ENCODE measurements at places on chromosomes 3 and 15.
A peak's percentile ranks its signal among the peaks of the same experiment; 100 is the strongest.

DNA sequence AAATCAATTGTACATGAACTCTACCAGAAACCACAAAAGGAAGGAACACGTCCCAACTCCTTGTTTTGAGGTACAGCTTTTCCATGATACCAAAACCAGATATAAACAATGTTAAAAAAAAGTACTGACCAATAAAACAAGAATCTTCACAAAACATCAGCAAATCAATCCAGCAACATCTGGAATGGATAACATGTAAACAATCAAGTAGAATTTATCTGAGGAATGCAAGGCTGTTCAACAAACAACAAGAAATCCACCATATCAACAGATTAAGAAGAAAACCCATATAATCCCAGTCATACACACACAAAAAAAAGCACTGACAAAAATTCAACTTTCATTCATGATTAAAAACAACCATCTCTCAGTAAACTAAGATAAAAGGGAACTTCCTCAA, 26.7 kb downstream of the TJP1 start:
- DNase-seq, result no peak
- no peaks in the 10 kb centered on the region for H3K4me1 ChIP-seq
- no peaks in the 10 kb centered on the region for H3K36me3 ChIP-seq
- H3K4me3 ChIP-seq, result no peak overlapping the region
- H3K27ac ChIP-seq, result no peak overlapping the region

GRCh38 chr15:43771816-43772215, 5.0 kb downstream of the ELL3 start:
- DNase-seq, result no peak
- H3K36me3 ChIP-seq, result peaks cover 89% of the 10 kb centered on the region
- H3K4me1 ChIP-seq, result peaks cover 11% of the 10 kb centered on the region

- DNase-seq, result peak; percentile 64
- H3K36me3 ChIP-seq, result no peaks in the 10 kb centered on the region
- H3K27me3 ChIP-seq, result peaks cover 71% of the 10 kb centered on the region
- no peak overlapping the region for H3K27ac ChIP-seq
- H3K4me3 ChIP-seq, result no peak overlapping the region
These were observed 296.3 kb downstream of the UACA start for GRCh38 chr15:70466895-70467529.

GRCh38 chr3:99641982-99642381, 3.6 kb downstream of the COL8A1 start:
- no peak overlapping the region for H3K4me3 ChIP-seq
- peaks cover 50% of the 10 kb centered on the region for H3K27me3 ChIP-seq
- peaks cover 16% of the 10 kb centered on the region for H3K4me1 ChIP-seq
- no peaks in the 10 kb centered on the region for H3K36me3 ChIP-seq
- H3K27ac ChIP-seq, result no peak overlapping the region
- DNase-seq, result no peak

- H3K4me1 ChIP-seq, result peaks cover 25% of the 10 kb centered on the region
- H3K27ac ChIP-seq, result no peak overlapping the region
- H3K36me3 ChIP-seq, result peaks cover 58% of the 10 kb centered on the region
These were observed 5.7 kb upstream of the RPLP1 start for GRCh38 chr15:69446953-69447352.

DNA sequence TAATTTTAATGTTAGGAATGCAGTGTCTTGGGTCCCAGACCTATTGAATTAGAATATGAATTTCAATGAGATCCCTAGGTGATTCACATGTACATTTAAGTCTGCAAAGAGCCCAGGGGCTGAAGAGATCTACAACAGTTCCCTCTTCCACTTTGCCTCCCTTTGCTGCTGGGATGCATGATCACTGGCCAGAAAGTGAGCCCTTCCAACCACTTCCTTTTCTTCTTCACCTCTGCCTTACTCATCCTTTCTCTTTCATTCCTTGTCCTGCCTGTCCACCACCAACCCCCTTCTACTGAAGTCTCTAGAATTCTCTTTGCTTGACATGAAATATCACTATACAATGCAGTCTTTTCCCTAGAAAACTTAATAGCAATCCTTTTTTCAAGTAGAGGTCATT, 222.4 kb upstream of the LRIG1 start:
- H3K27ac ChIP-seq, result no peak overlapping the region
- DNase-seq, result no peak

GRCh38 chr15:34853001-34853758, 57.8 kb upstream of the ACTC1 start:
- H3K36me3 ChIP-seq, result peaks cover 56% of the 10 kb centered on the region
- peaks cover 11% of the 10 kb centered on the region for H3K4me1 ChIP-seq
- no peak overlapping the region for H3K4me3 ChIP-seq
- DNase-seq, result no peak

DNA sequence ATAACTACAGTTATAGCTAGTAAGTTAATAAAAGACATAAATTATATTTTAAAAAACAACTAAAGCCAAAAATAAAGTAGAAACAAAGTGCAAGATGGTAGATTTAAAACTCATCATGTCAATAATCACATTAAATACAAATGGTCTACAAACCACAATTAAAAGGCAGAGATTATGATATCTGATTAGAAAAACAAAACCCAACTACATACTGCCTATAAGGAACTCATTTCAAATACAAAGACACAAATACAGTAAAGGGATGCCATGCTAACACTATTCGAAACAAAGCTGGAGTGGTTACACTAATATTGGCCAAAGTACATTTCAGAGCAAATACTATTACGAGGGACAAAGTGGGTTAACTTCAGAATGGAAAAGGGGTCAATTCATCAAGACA, 426.5 kb downstream of the SHQ1 start:
- no peak overlapping the region for H3K4me3 ChIP-seq
- peaks cover 69% of the 10 kb centered on the region for H3K36me3 ChIP-seq
- H3K27ac ChIP-seq, result no peak overlapping the region
- peaks cover 91% of the 10 kb centered on the region for H3K4me1 ChIP-seq
- no peaks in the 10 kb centered on the region for H3K27me3 ChIP-seq

DNA sequence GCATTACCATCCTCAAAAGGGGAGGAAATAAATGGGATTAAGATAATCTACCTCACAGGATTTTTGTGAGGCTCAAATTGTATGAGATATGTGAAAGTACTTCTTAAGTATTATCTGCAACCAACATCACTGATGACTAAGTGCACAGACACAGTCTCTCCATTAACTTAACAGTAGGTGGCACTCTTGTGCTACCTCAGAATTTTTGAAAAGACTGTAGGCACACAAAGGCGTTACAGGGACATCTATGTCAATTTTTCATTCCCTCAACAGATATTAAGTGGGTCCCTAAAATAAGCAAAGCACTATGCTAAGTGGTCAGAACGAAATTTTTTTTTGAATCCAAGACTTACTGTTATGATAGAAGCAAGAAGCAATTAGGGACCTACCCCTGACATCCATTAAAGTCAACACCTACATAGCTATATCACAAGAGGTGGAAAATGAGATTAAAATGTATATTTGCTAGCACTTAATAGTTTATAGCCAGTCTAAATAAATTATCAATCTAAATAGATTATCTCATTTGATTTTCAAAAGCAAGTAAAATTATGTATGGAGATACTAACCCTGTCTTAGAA, 52.9 kb downstream of the RYK start:
- H3K27me3 ChIP-seq, result no peaks in the 10 kb centered on the region
- H3K36me3 ChIP-seq, result peaks cover 88% of the 10 kb centered on the region
- H3K4me1 ChIP-seq, result peaks cover 18% of the 10 kb centered on the region
- no peak overlapping the region for H3K27ac ChIP-seq

GRCh38 chr3:197183582-197183981, 114.8 kb downstream of the DLG1 start:
- no peaks in the 10 kb centered on the region for H3K27me3 ChIP-seq
- no peak for DNase-seq
- no peak overlapping the region for H3K27ac ChIP-seq
- H3K4me1 ChIP-seq, result peaks cover 2% of the 10 kb centered on the region

DNA sequence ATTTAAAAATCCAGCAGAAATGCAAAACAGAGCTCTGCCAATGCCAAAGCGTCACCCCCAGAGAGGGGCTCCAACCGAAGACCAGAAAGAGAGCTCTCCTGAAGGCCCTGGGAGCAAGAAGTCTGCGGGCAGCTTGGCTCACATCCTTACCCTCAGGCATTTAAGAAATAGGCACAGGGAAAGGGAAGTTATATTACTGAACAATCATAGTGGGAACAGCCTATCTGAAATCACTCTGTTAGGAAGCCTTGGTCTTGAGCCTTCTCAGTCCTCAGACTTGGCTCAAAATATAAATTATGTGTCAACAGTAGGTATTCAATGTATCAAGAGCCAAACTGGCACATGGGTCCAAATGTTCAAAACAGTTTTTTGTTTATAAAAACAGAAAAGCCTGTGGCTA, 10.3 kb upstream of the PPARG start:
- H3K27ac ChIP-seq, result no peak overlapping the region
- H3K4me3 ChIP-seq, result no peak overlapping the region
- H3K4me1 ChIP-seq, result no peaks in the 10 kb centered on the region
- peaks cover 35% of the 10 kb centered on the region for H3K27me3 ChIP-seq
- no peak for DNase-seq
- no peaks in the 10 kb centered on the region for H3K36me3 ChIP-seq

DNA sequence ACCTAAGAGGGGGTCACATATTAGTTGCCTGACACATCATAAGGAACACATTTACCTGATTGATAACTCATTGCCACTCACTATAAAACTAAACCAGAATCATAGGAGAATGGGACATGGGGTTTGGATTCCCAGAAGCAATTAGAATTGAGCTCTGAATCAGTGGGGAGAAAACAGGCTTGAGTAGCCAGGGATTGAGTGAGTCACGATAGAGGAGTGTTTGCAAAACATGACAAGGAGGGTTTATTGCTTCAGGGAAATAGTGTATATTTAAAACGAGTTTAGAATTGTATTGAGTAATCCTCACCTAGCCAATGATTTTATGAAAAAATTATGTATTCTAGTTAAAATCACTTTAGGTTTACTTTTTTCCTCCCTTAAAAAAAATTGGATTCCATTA, 101.1 kb upstream of the THRB start:
- no peaks in the 10 kb centered on the region for H3K4me1 ChIP-seq
- H3K27me3 ChIP-seq, result no peaks in the 10 kb centered on the region
- DNase-seq, result no peak
- H3K36me3 ChIP-seq, result no peaks in the 10 kb centered on the region

DNA sequence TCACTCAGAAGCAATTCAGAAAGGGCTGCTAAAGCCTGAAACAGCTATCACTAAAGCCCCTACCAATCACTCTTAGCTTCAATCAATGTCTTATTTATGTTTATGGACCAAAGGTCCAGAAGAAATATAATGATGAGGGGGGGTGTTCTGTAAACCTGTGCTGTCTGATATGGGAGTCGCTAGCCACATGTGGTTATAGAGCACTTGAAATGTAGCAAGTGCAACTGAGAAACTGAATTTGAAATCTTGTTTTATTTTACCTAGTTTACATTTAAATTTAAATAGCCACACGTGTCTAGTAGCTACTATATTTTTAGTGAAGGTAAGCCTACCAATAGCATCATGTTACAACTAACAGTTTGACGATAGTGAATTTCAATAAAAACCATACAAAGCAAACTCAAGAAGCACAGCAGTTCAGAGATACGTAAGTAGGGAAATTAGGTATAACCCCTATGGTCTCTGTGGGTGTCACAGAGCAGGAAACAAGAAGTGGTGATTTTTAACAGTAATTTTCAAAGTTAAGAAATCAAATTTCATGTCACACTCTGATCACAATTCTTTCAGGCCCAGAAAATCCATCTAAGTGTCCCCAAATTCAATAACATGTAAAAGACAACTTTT, 3.6 kb downstream of the POU1F1 start:
- peaks cover 33% of the 10 kb centered on the region for H3K4me1 ChIP-seq
- H3K36me3 ChIP-seq, result no peaks in the 10 kb centered on the region
- H3K27me3 ChIP-seq, result peaks cover 5% of the 10 kb centered on the region
- no peak overlapping the region for H3K4me3 ChIP-seq
- DNase-seq, result no peak

- no peaks in the 10 kb centered on the region for H3K27me3 ChIP-seq
- H3K36me3 ChIP-seq, result no peaks in the 10 kb centered on the region
- DNase-seq, result no peak
- peak overlapping the region; percentile 35 for H3K27ac ChIP-seq
- peaks cover 43% of the 10 kb centered on the region for H3K4me1 ChIP-seq
- no peak overlapping the region for H3K4me3 ChIP-seq
These were observed 291.7 kb downstream of the SUCLG2 start for GRCh38 chr3:67362686-67363085.

DNA sequence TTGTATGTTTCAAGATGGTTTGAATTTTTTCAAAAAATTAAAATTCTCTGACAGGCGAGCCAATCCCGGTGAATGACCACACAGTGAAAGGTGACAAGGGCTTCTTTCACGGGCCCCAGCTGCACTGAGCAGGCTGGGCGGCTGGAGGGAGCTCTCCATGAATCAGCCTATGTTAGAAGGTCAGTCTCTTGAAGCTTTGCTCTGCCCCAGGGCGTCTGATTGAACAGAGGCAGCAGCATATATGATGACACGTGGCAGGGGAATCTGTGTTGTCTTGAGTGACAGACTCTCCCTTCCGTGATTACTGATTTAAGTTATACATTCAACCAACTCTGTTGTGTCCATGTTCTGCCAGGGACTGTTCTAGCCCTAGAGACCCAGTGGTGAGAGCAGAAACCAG, 51.5 kb downstream of the ISG20 start:
- H3K36me3 ChIP-seq, result no peaks in the 10 kb centered on the region
- no peak for DNase-seq
- no peaks in the 10 kb centered on the region for H3K4me1 ChIP-seq
- H3K4me3 ChIP-seq, result no peak overlapping the region
- peaks cover 18% of the 10 kb centered on the region for H3K27me3 ChIP-seq

GRCh38 chr3:81068546-81068945, 692.9 kb downstream of the GBE1 start:
- no peak overlapping the region for H3K4me3 ChIP-seq
- H3K4me1 ChIP-seq, result no peaks in the 10 kb centered on the region
- H3K27me3 ChIP-seq, result no peaks in the 10 kb centered on the region
- H3K27ac ChIP-seq, result no peak overlapping the region

GRCh38 chr3:72375237-72376076, 472.8 kb downstream of the SHQ1 start:
- H3K4me1 ChIP-seq, result peaks cover 80% of the 10 kb centered on the region
- H3K36me3 ChIP-seq, result peaks cover 49% of the 10 kb centered on the region
- DNase-seq, result peak; percentile 63
- peak overlapping the region; percentile 98 for H3K27ac ChIP-seq
- H3K4me3 ChIP-seq, result peak overlapping the region; percentile 67
- H3K27me3 ChIP-seq, result no peaks in the 10 kb centered on the region

GRCh38 chr3:6655275-6655674, 205.6 kb upstream of the GRM7 start:
- no peaks in the 10 kb centered on the region for H3K27me3 ChIP-seq
- no peak overlapping the region for H3K4me3 ChIP-seq
- H3K27ac ChIP-seq, result no peak overlapping the region

DNA sequence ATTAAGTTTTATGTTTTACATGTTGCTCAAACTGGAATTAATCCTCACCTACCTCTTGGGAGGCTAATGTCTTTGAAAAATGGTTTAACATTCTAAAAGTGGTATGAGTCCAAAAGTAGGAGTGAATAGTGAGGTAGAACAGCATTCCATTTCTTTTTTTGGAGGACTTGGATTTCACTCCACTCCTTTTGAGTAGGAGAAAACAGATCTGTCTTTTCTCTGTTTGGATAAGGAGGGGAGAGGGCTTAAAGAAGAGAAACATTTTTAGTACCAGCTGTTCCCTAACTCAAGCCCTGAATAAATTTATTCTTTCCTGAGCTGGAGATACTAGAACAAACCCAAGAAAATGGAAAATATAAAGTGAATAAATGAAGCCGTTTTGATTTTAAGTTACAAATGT, 687.9 kb downstream of the MECOM start:
- H3K27me3 ChIP-seq, result no peaks in the 10 kb centered on the region
- no peak overlapping the region for H3K4me3 ChIP-seq
- H3K27ac ChIP-seq, result no peak overlapping the region
- no peak for DNase-seq
- no peaks in the 10 kb centered on the region for H3K36me3 ChIP-seq
- H3K4me1 ChIP-seq, result no peaks in the 10 kb centered on the region

- DNase-seq, result no peak
- H3K27me3 ChIP-seq, result no peaks in the 10 kb centered on the region
- H3K27ac ChIP-seq, result no peak overlapping the region
- no peak overlapping the region for H3K4me3 ChIP-seq
- no peaks in the 10 kb centered on the region for H3K4me1 ChIP-seq
These were observed 59.1 kb downstream of the GOLIM4 start for GRCh38 chr3:168036619-168037018.

Measured in activated T-cell treated with anti-CD3 and anti-CD28 coated beads, Interleukin-2, amount 50 U/mL, for 24 hours (primary cell).